ENCODE measurements at places on chromosomes 16 and 17.

DNA sequence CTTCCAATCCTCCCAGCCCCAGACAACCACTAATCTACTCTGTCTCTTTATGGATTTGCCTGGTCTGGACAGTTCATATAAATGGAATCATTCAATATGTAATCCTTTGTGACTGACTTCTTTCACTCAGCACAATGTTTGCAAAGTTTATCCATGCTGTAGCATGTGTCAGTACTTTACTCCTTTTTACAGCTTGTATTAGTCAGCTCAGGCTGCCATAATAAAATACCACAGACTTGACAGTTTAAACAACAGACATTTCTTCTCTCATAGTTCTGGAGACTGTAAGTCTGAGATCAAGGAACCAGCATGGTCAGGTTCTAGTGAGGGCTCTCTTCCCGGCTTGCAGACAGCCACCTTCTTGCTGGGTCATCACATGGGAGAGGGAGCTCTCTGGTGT lies 41.3 kb downstream of the GPRC5B start:
- DNase-seq = peak; percentile 51

DNA sequence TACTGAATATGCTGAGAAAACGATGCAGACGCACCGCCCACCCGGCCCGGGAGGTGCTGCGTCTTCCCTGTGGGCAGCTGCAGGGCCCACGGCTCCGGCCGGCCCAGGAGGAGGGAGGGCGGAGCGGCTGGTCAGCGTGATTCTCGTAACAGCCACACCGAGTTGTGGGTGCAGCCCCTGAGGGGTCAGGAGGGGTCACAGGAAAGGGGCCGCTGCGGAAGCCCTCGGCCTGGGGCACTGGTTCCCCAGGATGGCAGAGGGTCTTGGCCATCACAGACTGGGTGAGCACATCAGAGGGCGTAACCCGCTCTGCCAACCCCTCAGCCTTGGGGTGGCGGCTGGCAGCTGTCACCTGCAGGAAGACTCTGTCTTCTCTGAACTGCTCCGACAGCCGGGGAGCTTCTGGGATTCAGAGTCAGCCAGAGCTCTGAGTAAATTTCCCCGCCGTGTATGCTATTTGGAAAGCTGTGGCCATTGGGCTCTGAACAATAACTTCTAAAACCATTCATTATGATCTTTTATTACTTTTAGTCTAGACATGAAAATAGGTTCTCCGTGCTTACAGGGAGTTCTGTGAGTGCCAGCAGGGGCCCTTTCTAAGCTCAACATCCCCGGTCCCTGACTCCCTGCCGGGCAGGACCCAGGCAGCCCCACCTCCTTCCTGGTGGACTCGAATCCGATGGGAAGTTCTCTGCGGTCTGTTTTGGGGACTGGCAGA lies 87.4 kb upstream of the CHMP6 start:
- no peak for DNase-seq

GRCh38 chr16:16137110-16137509 lies 86.2 kb downstream of the ABCC6 start:
- no peak for DNase-seq

- no peak for DNase-seq
Measured at GRCh38 chr16:759110-759910, 1.2 kb upstream of the MSLN start.

- no peak for DNase-seq
Measured at GRCh38 chr17:43025290-43025657, 243 bp downstream of the RND2 start.

DNA sequence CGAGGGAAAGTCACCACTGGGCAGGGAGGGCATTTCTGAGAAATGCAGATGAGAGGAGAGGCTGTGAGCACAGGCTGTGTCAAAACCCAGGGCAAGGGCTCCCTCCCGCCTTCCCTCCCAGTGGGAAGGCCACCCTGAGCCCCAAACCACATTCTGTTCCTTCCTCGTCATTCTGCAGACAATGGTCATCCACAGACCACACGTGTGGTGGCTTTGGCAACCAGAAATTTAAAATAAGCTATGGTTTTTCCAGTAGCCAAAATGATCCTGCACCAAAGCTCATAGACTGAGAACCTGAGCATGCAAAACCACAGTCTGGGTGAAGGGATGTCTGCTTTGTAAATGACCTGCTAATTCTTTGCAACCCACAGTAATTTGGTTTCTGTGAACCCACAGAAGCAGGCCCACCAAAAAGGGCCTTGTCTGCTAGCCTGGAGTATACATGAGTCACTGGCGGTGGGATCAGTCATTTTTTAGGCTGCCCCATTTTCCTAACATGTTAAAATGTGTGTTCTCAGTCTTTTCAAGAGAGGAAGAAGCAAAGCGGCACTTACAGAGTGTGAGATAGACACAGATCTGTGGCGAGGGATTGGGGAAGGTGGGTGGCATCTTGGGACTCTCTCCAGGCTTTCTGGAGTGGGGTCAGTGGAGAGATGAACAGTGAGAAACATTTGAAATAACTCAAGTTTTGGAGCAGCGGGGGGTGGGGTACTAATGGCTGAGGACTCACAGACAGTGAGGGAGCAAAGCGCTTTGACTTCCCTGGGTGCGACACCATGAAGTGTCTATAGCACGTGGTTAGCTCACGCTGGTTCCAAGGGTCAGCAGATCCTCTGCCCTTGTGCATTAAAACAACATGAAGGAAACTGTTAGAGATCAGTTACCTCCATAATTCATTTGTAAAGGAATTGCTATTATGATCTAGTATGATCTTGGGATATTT lies 20.5 kb downstream of the GRB7 start:
- DNase-seq = no peak

Data from fibroblast of villous mesenchyme (primary cell).